ENCODE measurements at places on chromosomes 3 and 15.

- H3K27me3 ChIP-seq = no peaks in the 10 kb centered on the region
- peak overlapping the region; percentile 83 for H3K27ac ChIP-seq
- peaks cover 4% of the 10 kb centered on the region for H3K36me3 ChIP-seq
- DNase-seq = no peak
Observed at GRCh38 chr3:42023380-42023779, 61.5 kb upstream of the ULK4 start.

DNA sequence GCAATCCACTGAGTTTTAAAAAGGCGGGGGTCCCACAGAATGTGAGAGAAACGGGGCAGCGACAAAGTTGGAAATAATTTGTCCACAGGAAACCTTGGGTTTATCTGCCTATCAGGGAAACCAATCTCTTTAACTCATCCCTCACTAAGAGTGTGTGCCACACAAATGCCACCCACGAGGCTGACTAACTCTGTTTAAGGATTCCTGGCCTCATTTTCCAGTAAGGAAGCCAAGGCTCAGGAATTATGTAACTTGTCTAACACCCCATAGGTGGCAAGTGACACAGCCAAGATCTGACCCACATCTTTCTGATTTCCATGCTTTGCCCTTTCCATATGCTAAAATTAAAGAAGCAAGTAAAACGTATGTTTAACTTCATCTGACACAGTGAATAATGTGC, 263.2 kb downstream of the CNTN3 start:
- no peaks in the 10 kb centered on the region for H3K4me1 ChIP-seq
- H3K36me3 ChIP-seq = no peaks in the 10 kb centered on the region
- H3K27me3 ChIP-seq = no peaks in the 10 kb centered on the region
- H3K4me3 ChIP-seq = no peak overlapping the region

GRCh38 chr3:135965506-135966270, at the start of gene PPP2R3A:
TSS of gene PPP2R3A (plus strand) at chr3:135965728. CDS start at chr3:136001499, 35,771 bp downstream.
- H3K36me3 ChIP-seq = no peaks in the 10 kb centered on the region

GRCh38 chr15:64267331-64267973, 88.5 kb downstream of the CSNK1G1 start:
- peaks cover 34% of the 10 kb centered on the region for H3K4me1 ChIP-seq
- no peak overlapping the region for H3K4me3 ChIP-seq
- no peak overlapping the region for H3K27ac ChIP-seq

DNA sequence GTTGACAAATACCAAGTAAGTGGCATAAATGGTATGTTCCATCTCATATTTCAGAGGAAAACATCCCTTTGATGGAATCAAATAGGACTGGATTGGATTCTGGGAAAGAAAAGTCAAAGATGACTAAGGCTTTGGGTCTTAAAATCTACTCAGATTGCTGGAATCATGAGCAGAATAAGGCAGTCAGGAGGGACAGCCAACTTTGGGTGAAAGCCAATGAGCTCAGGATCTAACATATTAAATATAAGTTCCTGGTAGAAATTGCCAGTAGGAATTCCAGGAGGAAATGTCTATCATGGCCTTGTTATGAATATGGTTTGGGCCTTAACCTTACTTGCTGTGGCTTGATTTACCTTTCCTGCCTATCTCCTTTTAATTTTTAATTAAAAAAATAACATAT, 55.3 kb downstream of the ISL2 start:
- no peak overlapping the region for H3K27ac ChIP-seq
- no peaks in the 10 kb centered on the region for H3K4me1 ChIP-seq
- no peaks in the 10 kb centered on the region for H3K27me3 ChIP-seq
- DNase-seq = no peak
- no peak overlapping the region for H3K4me3 ChIP-seq

All from activated B cell treated with CpG ODN at 0.5 μM for 24 hours (primary cell).